ENCODE measurements at places on chromosomes 2 and 18.
A peak's percentile ranks its signal among the peaks of the same experiment; 100 is the strongest.

GRCh38 chr2:223797811-223798721, 39.3 kb downstream of the AP1S3 start:
- no peaks in the 10 kb centered on the region for H3K36me3 ChIP-seq
- no peaks in the 10 kb centered on the region for H3K27me3 ChIP-seq
- no peak for DNase-seq
- H3K4me1 ChIP-seq = no peaks in the 10 kb centered on the region

DNA sequence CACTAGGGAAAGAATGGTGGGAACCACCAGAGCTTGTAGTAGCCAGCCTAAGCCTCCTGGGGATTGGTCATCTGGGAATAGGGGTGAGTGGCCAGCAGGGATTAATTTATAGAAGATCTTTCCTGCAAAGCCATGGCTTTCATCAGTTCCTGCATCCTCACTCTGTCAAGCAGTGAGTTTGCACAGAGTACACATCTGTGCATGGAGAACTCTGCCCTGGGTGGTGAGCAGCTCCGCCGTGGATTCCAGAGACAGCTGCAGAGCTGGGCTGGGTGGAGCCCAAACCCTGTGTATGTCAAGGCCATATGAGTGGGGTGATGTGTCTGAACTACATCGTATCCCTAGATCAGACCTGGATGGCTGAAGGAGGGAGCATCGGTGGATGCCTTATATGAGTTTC, 182.2 kb downstream of the GLI2 start:
- H3K27me3 ChIP-seq = no peaks in the 10 kb centered on the region
- no peaks in the 10 kb centered on the region for H3K36me3 ChIP-seq
- H3K4me1 ChIP-seq = no peaks in the 10 kb centered on the region
- DNase-seq = no peak

DNA sequence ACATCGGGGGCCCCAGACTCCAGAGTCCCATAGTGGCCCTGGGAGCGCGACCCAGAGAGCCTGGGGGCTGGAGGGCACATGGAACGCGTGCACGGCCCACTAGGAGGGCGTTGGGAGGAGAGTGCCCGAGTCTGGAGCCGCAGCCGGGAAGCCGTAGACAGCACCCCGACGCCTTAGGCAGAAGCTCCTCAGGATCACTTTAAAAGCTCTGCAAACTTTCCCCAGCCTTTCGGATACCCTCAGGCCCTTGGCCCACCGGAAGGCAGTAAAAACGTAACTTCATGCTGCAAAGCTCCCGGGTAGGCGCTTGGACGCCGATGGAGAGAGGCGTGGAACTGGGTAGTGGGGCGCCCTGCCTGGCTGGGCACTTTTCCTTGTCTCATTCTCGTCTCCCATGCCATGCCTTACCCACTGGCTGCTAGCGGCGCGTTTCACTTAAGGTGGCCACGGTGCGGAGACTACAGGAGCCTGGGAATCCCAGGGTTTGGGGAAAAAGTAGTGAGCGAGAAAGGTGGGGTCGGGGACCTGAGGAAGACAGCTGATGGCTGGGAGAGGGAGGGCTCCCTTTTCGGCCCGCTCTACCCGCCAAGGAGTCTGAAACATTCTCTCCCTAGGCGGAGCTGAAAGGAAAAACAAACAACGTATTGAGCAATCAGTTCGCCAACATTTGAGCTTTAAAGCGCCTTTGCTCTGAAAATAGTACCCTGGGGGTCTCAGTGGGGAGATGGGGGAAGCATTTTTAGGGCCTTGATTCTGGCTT, 141.8 kb downstream of the MEIS1 start:
- no peak overlapping the region for H3K4me3 ChIP-seq
- peaks cover 13% of the 10 kb centered on the region for H3K4me1 ChIP-seq
- peaks cover 57% of the 10 kb centered on the region for H3K27me3 ChIP-seq
- H3K36me3 ChIP-seq = no peaks in the 10 kb centered on the region
- H3K27ac ChIP-seq = no peak overlapping the region

- no peak for DNase-seq
- no peak overlapping the region for H3K27ac ChIP-seq
- H3K27me3 ChIP-seq = peaks cover 3% of the 10 kb centered on the region
- no peaks in the 10 kb centered on the region for H3K36me3 ChIP-seq
These were observed 91.1 kb downstream of the FMNL2 start for GRCh38 chr2:152425765-152426727.

- H3K4me1 ChIP-seq = no peaks in the 10 kb centered on the region
- no peak overlapping the region for H3K4me3 ChIP-seq
- no peaks in the 10 kb centered on the region for H3K36me3 ChIP-seq
- H3K27ac ChIP-seq = no peak overlapping the region
- DNase-seq = no peak
These were observed 64.4 kb downstream of the LCLAT1 start for GRCh38 chr2:30511122-30512083.

- no peaks in the 10 kb centered on the region for H3K36me3 ChIP-seq
- H3K4me1 ChIP-seq = no peaks in the 10 kb centered on the region
- no peak overlapping the region for H3K27ac ChIP-seq
- no peak for DNase-seq
- H3K27me3 ChIP-seq = no peaks in the 10 kb centered on the region
These were observed 31.8 kb upstream of the CABLES1 start for GRCh38 chr18:23103449-23103848.

GRCh38 chr2:119943058-119943457, 69.8 kb upstream of the EPB41L5 start:
- H3K27me3 ChIP-seq = no peaks in the 10 kb centered on the region
- peaks cover 10% of the 10 kb centered on the region for H3K4me1 ChIP-seq
- H3K4me3 ChIP-seq = no peak overlapping the region
- no peak for DNase-seq
- no peak overlapping the region for H3K27ac ChIP-seq

DNA sequence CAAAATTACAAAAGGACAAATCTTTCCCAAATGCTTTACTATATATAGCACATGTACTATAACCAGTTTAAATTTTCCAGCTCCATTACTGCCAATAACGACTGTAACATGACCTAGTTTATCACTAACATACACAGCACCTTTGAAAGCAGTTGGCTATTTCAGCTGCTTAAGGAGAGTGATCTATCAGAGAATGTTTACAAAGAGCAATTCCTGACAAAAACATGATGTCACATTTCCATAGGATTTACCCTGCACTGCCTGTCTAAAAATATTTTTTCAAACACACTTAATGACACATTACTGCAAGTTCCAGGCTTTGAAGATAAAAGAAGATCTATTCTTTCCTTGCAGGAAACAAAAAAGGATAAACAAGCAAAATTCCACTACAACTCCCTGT, 40.6 kb downstream of the ZNF516 start:
- no peak for DNase-seq
- peaks cover 17% of the 10 kb centered on the region for H3K4me1 ChIP-seq
- H3K4me3 ChIP-seq = no peak overlapping the region
- peaks cover 10% of the 10 kb centered on the region for H3K27me3 ChIP-seq

GRCh38 chr18:32629981-32630700, 142.7 kb downstream of the KLHL14 start:
- no peak overlapping the region for H3K27ac ChIP-seq
- no peaks in the 10 kb centered on the region for H3K36me3 ChIP-seq
- H3K4me1 ChIP-seq = no peaks in the 10 kb centered on the region
- H3K27me3 ChIP-seq = no peaks in the 10 kb centered on the region
- DNase-seq = no peak
- no peak overlapping the region for H3K4me3 ChIP-seq

GRCh38 chr2:9654452-9655100, 23.8 kb upstream of the YWHAQ start:
- no peaks in the 10 kb centered on the region for H3K27me3 ChIP-seq
- no peak overlapping the region for H3K27ac ChIP-seq
- H3K4me1 ChIP-seq = peaks cover 31% of the 10 kb centered on the region
- DNase-seq = no peak
- no peaks in the 10 kb centered on the region for H3K36me3 ChIP-seq

DNA sequence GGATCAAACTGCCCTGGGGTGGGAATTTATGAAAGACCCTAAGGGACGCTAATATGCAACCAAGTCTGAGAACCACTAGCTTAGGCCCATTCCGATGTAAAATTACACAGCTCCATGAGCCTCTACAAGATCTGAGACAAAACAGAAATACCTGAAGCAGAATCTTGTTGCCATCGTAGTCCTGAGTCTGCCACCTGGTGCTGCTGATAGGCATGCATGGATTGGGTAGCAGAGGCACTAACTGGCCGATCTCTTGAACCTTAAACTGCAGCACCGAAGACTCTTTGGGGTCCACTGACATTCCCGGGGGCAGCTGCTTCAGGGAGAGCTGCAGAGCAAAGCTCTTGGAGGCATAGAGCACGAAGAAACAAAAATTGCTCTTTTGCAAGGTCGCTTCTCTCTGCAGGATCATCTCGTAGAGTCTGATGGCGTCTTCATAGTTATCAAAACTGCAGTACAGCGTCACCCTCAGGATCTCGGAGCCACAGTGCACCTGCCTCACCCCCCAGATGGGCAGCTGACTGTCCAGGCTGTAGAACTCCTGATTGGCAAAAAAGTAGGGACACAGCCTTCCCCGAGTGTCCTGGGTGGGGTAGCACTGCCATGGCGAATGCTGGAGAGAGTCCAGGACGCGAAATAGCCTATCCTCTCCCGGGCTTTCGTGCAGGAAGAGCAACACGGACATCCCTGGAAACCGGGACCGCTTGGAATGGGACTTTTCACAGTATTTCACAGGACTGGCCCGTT, 848 bp downstream of the FAM124B start:
- H3K36me3 ChIP-seq = no peaks in the 10 kb centered on the region
- peaks cover 14% of the 10 kb centered on the region for H3K4me1 ChIP-seq
- peak; percentile 19 for DNase-seq
- no peaks in the 10 kb centered on the region for H3K27me3 ChIP-seq
- H3K4me3 ChIP-seq = peak overlapping the region; percentile 48

DNA sequence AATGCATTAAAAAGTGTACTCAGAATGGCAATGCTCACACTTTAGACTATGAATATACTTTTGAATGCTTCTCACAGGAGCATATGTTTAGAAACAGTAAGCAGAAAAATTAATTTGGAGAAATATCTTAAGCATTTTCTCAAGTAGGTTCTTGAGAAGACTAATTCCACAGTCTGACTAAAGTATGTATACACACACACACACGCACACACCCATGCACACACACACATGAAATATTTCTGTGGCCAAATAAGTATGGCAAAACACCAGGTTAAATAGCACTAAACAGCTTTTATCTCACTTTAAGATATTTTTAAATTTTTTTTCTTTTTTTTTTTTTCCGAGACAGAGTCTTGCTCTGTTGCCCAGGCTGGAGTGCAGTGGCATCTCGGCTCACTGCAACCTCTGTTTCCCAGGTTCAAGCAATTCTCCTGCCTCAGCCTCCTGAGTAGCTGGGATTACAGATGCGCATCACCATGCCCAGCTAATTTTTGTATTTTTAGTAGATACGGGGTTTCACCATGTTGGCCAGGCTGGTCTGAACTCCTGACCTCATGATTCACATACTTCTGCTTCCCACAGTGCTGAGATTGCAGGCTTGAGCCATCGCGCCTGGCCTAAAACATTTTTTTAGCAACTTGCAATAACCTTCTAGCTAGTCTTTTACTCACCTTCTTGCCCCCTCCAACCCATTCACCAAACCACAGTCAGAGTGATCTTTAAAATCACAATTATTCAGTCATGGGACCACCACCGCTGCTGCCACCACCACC, 67.5 kb upstream of the SCG2 start:
- no peaks in the 10 kb centered on the region for H3K4me1 ChIP-seq
- H3K27me3 ChIP-seq = no peaks in the 10 kb centered on the region
- no peak overlapping the region for H3K4me3 ChIP-seq
- no peak overlapping the region for H3K27ac ChIP-seq
- DNase-seq = no peak

DNA sequence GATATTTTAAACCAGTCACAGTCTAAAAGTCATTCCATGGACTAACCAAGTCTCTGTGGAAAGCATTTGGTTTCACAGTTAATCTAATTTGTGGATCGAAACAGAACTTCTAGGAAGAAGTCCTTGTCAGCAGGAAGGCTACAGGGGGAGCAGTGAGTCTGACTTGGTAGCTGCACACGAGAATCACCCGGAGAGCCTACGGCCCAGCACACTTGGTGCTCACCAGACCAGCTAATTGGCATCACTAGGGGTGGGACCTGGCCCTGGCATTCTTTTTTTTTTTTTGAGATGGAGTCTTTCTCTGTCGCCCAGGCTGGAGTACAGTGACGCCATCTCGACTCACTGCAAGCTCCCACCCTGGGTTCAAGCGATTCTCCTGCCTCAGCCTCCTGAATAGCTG, 97.7 kb downstream of the ZNF532 start:
- H3K4me3 ChIP-seq = no peak overlapping the region
- H3K36me3 ChIP-seq = no peaks in the 10 kb centered on the region
- H3K27me3 ChIP-seq = peaks cover 2% of the 10 kb centered on the region

DNA sequence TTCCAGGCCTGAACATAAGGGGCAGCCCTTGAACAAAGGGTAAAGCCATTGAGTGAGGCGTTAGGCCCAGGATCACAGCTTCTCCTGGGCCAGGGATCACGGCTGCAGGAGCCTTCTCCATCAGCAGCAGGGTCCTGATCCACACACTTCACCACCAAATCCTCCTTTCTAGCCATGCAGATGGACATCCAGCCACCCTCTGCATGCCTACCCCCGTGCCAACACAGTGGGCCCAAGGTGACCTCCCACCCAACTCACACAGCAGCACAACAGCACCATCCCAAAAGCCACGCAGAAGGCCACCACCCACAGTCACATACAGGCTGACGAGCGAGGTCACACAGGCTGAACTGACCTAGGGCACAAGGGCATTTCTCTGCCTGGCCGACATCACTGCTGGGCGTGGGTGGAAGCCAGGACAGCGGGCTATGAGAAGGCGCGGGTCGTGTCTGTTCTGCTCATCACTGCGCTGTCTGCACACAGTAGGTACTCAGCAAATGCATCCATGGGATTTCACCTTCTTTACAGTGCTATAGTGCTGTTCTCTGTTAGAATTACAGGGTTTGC, 31.2 kb downstream of the TFCP2L1 start:
- no peaks in the 10 kb centered on the region for H3K27me3 ChIP-seq
- no peak for DNase-seq
- no peak overlapping the region for H3K4me3 ChIP-seq
- H3K36me3 ChIP-seq = no peaks in the 10 kb centered on the region
- no peaks in the 10 kb centered on the region for H3K4me1 ChIP-seq
- H3K27ac ChIP-seq = no peak overlapping the region

DNA sequence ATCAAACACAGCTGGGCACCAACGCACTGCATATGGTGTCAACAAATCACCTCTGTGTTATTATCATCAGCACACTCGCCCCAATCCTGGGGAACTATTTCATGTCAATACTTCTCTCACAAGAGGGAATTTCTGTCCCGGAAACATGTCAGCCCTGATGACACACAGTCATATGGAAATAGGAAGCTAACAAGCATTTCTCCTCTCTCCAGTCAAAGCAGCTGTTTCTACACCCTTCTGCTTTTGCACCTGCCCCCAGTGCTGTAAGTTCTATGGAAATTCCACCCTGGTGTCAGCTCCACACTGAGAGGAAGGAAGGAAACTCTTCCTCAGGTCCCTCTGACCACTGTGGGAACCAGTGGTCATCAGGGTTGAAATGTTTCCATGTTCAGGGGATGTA, 447.6 kb upstream of the ID2 start:
- H3K4me1 ChIP-seq = peaks cover 7% of the 10 kb centered on the region
- H3K4me3 ChIP-seq = no peak overlapping the region
- H3K27me3 ChIP-seq = no peaks in the 10 kb centered on the region
- no peak for DNase-seq
- H3K27ac ChIP-seq = no peak overlapping the region
- no peaks in the 10 kb centered on the region for H3K36me3 ChIP-seq

GRCh38 chr2:124534028-124534427, 508.9 kb downstream of the CNTNAP5 start:
- H3K4me3 ChIP-seq = no peak overlapping the region
- H3K27me3 ChIP-seq = no peaks in the 10 kb centered on the region
- no peak overlapping the region for H3K27ac ChIP-seq
- no peaks in the 10 kb centered on the region for H3K4me1 ChIP-seq
- no peak for DNase-seq
